ENCODE measurements at places on chromosomes 6 and 20.
A peak's percentile ranks its signal among the peaks of the same experiment; 100 is the strongest.

GRCh38 chr6:44333273-44333919, 9.1 kb upstream of the SPATS1 start:
- DNase-seq, result no peak

DNA sequence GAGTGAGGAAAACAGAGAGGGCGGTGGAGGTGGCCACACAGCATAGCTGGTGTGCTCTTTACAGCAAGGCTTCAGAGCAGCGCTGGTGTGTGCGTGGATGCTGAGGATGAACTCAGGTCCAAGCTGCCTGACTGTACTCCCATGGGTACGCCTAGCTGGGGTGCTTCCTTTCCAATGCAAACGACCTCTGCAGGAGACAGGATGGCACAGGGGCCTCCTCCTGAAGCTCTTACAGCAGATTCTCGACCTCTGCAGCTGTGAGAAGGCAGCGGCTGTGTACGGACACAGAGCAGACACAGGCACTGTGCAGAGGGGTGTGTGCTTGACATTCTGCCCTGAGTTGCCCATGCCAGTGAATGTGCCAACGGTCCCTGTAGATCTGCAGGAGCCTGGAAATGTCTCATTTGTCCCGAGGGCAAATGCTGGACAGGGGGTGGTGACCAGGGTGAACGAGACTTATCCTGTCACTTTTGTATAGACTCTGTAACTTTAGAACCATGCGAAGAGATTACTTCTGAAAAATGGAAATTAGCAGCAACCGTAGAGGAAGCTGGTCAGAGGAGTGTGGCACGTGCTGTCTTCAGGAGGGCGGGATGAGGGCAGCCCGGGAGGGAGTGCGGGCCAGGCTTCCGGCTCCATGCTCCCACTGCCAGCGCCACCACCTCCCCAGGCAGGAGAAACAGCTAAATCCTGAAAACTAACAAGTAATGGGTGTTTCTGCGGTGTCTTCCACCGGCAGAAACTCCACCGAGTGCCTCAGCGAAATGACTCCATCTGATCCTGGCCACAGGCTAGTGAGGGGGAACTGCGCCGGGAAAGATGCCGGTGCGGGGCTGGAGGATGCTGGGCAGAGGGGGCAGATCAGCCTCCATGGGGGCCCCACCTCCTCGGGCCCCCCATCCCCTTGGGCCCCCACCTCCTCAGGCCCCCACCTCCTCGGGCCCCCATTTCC, 120.9 kb upstream of the RPS6KA2 start:
- DNase-seq, result no peak

DNA sequence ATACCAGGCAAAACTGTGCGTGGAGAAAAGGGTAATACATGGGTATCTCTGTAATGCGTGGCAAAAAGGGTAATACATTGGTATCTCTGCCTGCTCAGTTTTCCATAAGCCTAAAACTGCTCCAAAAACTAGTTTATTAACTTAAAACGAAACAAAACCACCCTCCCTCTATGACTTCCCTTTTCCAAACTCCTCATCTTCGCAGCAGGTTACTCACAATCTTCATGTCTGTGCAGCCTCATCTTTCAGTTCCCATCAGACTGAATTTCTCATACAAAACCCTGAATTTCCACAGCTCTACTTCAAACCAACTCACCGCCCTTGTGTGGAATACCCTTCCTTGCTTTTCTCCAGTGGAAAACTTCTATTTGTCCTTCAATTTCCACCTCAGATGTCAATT, 199.4 kb downstream of the PHACTR1 start:
- no peak for DNase-seq

DNA sequence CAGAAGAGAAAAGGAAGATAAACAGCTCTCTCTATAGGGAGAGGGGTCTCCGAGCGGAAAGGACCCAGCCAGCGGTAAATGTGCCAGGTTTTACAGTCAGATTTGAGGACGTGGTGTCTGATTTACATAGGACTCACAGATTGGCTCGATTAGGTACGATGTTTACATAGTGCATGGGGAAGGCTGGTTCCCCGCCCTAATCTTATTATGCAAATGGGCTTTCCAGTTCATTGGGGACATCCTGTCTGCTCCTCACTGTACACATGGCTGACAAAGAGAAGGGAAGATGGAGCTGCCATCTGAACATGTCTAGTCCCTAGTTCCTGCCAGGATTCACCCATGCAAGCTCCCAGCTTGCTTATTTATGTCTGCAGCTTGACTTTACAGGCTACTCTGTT, 119.9 kb downstream of the RNF144B start:
- DNase-seq, result no peak

DNA sequence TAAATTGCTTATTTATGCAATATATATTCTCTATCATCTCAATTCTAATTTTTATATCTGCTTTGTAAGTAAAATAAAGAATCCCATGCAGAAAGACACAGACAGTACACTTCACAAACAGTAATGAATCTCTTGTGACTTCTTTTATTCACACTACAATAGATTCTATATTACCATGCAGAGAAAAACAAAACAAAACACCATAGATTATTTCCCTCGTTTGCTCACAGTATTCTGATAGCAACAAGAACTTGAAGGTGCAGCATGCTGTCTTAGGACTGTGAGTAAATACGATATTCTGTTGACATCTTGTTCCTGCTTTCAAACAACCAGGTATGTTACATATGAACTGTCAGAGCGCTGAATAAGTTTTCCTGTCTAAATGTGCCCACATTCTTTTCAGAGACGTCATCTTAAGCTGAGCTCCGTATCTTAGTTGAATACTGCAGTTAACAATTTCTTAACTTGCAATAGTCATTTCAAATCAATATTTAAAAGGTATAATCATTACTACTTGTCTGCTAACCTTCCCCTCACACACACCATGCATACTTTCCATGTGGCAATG, 140.1 kb downstream of the BTBD9 start:
- DNase-seq, result no peak

DNA sequence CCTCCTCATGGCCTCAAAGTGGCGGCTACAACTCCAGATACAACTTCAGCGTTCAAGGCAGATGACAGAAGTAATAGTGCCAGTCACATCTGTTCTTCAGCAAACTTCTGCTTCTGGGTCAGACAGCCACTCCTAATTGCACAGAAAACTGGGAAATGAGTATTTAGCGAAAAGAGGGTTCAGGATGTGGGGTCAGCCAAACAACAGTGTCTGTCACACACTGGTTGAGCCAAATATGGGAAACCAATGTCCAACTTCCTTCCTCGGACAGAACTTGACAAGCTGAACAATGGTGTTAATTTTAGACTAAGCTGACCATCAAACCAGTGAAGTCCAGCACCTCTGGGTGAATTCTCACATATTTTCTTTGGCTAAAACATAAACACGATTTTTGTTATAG, 22.1 kb downstream of the NUDT3 start:
- DNase-seq, result peak; percentile 47

- DNase-seq, result no peak
These were observed 4.4 kb downstream of the SULF2 start for GRCh38 chr20:47780720-47781389.

DNA sequence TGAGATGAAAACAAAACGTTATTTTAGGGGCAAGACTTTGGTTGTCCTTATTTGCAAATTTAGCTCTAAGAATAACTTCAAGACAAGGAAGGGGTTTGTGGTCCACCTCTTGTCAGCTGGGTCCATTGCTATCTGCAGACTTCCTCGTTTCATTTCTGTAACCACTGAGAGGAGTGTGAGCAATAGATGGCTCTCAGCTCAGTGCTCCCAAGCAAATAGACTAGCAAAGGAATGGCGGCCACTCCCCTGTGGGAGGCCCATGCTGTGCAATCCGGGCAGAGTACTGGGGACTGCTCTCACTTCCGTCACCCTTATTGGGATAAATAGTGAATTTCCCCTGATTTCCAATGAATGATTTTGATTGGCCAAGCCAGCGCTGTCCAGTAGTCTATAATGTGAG, 176.6 kb downstream of the ZDHHC14 start:
- no peak for DNase-seq

DNA sequence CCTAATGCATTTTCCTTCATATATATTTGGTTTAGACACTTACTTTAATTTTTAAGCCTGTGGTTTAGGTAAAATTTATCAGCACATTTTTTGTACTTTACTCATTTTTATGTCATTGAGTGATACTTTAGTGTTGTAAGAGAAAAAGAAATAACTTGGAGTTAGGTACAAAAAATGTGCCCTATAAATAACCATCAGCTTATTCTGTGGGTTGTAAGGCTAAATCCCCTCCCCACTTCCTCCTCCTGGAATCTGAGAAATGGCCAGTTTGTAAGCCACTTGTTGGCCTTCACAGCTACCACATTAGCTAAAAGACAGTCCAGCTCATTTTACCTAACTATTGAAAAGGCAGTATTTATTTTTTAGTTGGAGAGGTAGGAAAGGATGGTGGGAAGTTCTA, 576.3 kb downstream of the PKHD1 start:
- no peak for DNase-seq

GRCh38 chr6:11727346-11727997, 51.1 kb downstream of the ADTRP start:
- DNase-seq, result no peak

- DNase-seq, result no peak
These were observed 15.6 kb upstream of the NOTCH4 start for GRCh38 chr6:32239462-32239861.

GRCh38 chr20:23123886-23124285, 37.8 kb upstream of the CD93 start:
- DNase-seq, result no peak

- DNase-seq, result no peak
These were observed 32.7 kb downstream of the ACSS1 start for GRCh38 chr20:25025091-25025861.

DNA sequence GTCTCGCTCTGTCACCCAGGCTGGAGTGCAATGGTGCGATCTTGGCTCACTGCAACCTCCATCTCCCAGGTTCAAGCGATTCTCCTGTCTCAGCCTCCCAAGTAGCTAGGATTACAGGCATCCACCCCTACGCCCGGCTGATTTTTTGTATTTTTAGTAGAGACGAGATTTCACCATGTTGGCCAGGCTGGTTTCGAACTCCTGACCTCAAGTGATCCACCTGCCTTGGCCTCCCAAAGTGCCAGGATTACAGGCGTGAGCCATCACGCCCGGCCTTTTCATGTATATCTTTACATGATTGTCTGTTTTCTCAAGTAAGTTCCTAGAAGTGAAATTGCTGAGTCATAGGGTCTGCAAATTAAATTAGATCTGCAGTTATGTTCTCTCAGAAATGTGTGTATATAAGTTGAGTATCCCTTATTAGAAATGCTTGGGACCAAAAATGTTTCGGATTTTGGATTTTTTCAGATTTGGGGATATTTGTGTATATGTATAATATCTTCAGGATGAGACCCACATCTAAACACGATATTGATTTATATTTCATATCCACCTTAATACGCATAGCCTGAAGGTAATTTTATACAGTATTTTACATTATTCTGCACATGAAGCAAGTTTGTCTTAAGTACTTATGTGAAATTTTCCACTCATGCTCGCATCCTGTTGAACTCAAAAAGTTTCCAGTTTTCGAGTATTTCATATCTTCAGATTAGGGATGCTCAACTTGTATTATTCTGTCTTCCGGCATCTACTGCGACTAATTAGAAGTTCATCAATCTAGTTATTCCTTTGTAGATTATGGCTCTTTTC, 40.4 kb downstream of the TAB2 start:
- DNase-seq, result no peak

GRCh38 chr6:29447670-29448069, 8.6 kb downstream of the OR10C1 start:
- DNase-seq, result no peak

GRCh38 chr6:38173909-38174308, 354.4 kb downstream of the ZFAND3 start:
- no peak for DNase-seq

GRCh38 chr20:16479666-16480065, 93.6 kb downstream of the KIF16B start:
- DNase-seq, result no peak

DNA sequence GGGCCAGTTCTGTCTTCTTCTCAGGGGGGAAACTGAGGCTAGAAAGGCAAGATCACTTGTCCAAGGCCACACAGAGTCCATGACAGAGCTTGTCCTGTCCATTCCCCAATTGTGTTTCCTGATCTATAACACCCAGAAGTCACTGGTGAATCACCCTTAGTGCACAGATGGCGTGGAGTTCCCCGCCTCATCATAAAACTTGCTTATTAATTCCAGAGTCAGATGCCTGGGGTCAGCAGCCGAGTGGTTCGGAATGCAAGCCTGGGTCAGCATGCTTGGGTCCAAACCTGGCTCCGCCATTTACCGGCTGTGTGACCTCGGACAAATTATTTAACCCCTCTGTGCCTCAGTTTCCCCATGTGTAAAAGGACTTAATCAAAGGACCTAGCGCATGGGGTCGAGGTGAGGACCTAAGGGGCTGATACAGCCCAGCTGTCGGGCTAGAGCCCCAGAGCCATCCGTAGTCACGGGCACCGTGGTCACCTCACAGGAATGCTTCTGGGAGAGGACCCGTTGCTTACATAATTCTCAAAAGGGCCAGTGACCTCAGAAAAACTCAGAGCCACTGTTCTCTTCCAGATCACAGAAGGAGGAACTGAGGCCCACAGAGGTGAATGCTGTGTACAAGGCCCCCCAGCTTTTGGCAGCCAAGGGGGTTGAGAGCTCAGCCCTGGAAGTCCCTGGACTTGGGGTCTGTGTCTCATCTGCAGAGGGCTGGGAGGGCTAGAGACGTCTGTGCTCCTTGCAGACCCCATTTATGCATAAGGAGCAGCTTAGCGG, 1.4 kb upstream of the ZBP1 start:
- no peak for DNase-seq

DNA sequence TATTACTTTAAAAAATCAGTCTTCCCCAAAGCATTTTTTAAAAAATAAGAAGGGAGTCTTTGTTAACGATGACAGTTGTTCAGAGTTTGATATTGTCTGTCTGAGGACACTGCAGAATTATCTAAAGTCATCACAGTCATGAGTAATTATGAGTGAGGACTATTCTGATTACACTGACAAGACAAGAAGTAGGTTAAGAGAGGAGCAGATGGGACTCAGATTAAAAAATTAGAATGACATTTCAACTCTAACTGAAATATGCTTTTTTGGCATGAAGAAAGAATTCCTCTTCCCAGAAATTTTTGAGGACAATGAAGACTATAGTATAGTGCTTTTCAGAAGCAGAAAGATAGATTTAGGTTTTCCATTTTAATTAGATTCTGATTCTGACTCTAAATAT, 456.5 kb downstream of the EPHA7 start:
- no peak for DNase-seq

DNA sequence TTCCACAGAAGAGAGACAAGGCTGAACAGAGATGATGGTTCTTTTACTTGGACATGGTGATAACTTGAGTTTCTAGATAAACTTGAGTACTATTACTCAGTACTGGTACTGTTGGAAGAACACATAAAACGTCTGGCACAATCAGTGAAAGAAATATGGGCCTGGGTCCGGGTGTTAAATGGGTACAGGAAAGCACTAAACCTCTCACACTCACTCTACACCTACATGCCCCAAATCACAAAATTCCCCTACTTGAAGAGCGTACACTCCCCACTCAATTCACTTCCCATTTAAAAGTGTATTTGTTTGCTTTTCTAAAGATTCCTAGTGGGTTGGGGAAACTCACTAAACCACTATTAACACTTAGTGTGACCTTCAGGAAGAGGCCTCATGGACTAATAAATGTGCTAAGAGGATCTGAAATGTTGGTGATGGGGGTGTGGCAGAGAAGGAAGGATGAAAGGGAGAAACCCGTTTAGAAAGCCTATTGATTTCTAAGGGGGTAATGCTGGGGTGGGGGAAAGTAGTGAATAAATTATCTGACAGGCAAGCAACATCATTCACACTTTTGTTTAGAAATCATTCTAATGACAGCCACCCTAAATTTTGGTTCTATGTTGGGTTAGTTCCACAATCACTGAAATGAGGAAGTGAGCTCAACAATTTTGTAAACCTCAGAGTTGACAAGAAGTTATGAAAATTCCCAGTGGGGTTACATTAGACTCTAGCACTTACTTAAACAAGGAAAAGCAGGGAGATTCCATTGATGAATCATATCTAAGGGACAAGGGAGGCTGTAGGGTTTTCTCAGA, 222.6 kb upstream of the MARCKS start:
- DNase-seq, result no peak

All from putamen (tissue), 1 donor.